Neural progenitor cell (in vitro differentiated cells): ENCODE measurements at places on chromosomes 1 and 21. TPM values are rescaled to one million over a fixed set of nuclear protein-coding genes. Genes with fewer than 3 reads are reported as not detected.

- peak; percentile 47 for DNase-seq
- H3K27me3 ChIP-seq, result no peaks in the 10 kb centered on the region
- H3K36me3 ChIP-seq, result no peaks in the 10 kb centered on the region
- H3K4me3 ChIP-seq, result no peak overlapping the region
- no peak overlapping the region for H3K27ac ChIP-seq
Measured at GRCh38 chr1:93061895-93062792, 16.9 kb upstream of the MTF2 start.

DNA sequence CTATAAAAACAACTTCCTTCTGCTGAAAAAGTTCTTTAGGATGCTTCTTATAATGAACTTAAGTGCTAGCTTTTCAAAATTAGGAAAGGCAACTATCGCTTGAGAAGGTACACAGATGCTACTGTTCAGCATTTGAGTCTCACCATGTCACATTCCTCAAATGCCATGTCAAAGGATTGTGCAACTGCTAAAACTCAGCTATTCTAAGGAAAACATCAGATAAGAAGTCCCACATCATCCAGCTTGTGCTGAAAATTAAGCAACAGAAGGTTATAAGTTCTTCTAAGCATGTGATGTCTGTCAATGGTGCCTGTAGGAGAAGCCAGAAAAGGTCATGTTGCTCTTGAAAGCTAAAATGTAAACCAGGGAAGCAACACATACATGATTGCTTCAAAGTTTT is 36.5 kb downstream of the MCOLN2 start:
- no peaks in the 10 kb centered on the region for H3K4me1 ChIP-seq
- no peak overlapping the region for H3K27ac ChIP-seq
- no peak for DNase-seq
- H3K36me3 ChIP-seq, result no peaks in the 10 kb centered on the region

- H3K27me3 ChIP-seq, result no peaks in the 10 kb centered on the region
- H3K27ac ChIP-seq, result no peak overlapping the region
- H3K4me1 ChIP-seq, result no peaks in the 10 kb centered on the region
- DNase-seq, result no peak
- no peaks in the 10 kb centered on the region for H3K36me3 ChIP-seq
Measured at GRCh38 chr1:109610609-109611307, 8.7 kb downstream of the GNAT2 start.

DNA sequence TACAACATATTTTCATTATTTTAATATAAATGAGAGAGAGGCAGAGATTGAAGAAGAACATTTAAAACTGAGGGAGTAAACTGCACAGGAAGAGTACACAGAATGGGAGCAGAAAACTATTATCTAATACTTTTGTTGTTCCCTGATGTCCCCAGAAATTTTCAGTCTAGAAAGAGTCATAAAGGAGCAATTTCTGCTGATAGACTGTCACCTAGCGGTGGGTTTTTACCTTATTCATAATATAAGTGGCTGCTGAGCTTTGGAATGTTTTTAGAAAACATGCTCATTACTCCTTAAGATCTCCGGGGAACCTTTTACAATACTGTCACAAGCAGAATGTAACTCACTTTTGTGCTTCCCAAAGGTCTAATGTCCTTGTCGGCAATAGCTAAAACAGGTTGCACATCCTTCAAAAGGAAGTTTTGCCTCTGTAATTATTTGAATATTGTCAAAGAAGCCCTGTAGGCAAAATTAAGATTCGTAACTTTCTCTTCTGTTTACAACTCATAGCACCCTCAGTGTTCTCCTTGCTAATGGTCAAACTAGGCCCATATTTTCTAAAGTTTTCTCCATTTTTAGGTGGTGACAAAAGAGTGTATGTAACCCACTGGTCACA is 4.9 kb upstream of the NPL start:
- peaks cover 29% of the 10 kb centered on the region for H3K27me3 ChIP-seq
- no peak overlapping the region for H3K27ac ChIP-seq
- peak; percentile 72 for DNase-seq
- H3K4me1 ChIP-seq, result peaks cover 11% of the 10 kb centered on the region
- no peaks in the 10 kb centered on the region for H3K36me3 ChIP-seq

Gene SZRD1
- 50.2 and 73.2 TPM in 2 replicates for total RNA-seq

Gene TIAM1
- total RNA-seq, result 27.2 and 30.2 TPM in 2 replicates
